ENCODE measurements at places on chromosomes 4 and X. TPM values are rescaled to one million over a fixed set of nuclear protein-coding genes. Genes with fewer than 3 reads are reported as not detected.

The GNRHR gene
- polyA plus RNA-seq, result 0.45 TPM

The MTNR1A gene
- not detected for polyA plus RNA-seq

The CPE gene
- polyA plus RNA-seq, result 3.8 TPM

DNA sequence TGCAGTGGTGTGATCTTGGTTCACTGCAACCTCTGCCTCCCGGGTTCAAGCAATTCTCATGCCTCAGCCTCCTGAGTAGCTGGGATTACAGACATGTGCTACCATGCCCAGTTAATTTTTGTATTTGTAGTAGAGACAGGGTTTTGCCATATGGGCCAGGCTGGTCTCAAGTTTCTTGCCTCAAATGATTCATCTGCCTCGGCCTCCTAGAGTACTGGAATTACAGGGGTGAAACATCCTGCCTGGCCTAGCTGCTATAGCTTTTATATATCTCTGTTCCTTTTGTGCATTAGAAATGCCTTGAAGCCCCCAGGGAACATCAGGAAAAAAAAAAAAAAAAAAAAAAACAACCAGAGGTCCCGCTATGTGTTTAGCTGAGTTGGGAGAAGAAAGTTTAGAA is 34.8 kb downstream of the UBE2K start:
- no peak for DNase-seq

DNA sequence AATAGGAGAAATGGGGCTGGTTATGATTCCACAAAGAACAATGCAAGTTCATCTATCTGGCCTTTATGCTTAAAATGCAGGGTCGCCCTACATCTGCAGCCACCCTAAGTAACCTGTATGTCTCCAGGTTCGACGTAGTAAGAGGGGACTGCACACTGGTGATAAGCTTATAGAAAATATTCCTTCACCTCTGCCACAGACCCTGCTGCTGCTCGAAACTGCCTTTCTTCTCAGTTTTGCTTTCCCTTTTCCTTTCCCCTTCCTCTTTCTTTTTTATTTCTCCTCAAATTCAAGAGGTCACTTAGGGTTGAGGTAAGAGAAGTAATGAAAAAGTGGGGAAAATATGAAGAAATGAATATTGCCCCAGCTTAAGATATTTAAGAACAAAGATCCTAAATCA is 123.5 kb downstream of the DCHS2 start:
- no peak for DNase-seq

The INPP4B gene
- polyA plus RNA-seq, result 66.4 TPM

- peak; percentile 38 for DNase-seq
Observed at GRCh38 chr4:56804551-56804950, 16.9 kb downstream of the SPINK2 start.

The BEX2 gene
- 6.5 TPM for polyA plus RNA-seq

DNA sequence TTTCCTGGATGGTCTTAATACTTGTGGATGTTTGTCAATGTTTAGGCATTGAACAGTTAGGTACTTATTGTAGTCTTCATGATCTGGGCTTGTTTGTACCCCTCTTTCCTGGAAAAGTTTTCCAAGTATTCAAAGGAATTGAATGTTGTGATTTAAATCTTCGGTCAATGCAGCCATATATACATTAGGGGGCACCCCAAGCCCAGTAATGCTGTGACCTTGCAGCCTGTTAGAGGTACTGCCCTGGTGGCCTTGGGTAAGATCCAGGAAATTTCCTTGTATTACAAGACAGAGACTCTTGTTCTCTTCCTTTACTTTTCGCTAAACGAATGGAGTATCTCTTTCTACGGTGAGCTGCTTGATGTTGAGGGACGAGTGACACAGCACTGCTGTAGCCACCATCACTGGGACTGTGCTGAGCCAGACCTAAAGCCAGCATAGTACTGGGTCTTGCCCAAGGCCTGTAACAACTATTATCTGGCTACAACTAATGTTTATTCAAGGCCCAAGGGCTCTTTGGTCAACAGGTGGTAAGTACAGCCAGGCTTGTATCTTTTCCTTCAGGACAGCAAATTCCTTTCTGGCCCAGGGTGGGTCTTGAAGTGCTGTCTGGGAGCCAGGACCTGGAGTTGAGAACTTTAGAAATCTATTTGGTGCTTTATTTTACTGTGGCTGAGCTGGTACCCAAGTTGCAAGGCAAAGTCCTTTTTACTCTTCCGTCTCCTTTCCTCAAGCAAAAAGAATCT is 118.3 kb upstream of the ATOH1 start:
- no peak for DNase-seq

- DNase-seq, result no peak
Observed at GRCh38 chrX:47380268-47380667, 9.9 kb downstream of the ZNF157 start.

The NAT8L gene
- polyA plus RNA-seq, result 0.01 TPM

The HPGDS gene
- polyA plus RNA-seq, result not detected

The MAGEA3 gene
- polyA plus RNA-seq, result not detected

GRCh38 chrX:105315248-105315647 is 94.8 kb upstream of the TEX13A start:
- no peak for DNase-seq

DNA sequence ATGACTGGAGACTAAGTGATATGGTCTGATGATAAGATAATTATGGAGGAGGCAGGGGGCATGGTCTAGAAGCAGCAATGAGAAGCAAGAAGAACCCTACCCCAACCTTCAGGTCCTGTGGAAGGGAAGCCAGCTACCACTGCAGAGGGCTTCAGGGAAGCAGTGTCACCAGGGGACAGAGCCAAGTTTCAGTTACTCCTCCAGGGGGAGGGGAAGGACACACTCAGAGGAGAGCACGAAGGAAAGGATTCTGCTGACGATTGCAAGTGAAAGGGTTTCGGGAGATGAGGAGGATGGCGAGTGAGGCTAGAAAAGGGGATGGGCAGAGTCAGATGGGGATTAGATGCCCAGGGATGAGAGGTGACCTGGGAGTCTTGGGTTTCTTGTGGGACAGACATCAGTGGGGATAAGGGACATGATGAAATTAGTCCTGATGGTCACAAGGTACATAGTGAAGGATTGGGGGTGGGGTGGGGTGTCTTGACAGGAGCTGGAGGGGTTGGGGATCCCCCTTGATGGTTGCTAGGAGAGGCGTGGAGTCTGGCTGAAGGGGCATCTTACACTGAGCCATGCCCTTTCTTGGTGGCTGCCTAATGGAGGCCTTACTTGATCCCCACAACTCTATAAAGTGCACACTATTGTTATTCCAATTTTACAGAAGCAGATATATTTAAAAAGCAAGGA is 45.4 kb downstream of the TIGD4 start:
- DNase-seq, result no peak

DNA sequence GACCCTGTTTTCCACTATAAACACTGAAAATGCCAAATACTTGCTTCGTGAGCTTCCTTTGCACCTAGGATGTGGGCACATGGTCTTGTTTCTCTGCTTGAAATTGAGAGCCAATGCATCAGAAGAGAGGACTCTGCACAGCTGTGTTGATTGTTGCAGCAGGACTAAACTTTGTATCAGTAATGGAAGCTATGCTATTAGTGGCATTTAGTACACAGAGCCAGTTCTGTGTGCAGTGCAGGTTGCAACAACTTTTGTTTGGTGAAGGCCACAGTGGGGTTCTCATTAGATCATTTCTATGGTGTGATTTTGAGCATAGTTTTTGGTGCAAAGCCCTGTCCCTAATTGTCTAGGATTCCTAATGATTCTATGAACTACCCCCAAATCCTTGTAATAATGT is 54.4 kb upstream of the ANKRD17 start:
- DNase-seq, result no peak

DNA sequence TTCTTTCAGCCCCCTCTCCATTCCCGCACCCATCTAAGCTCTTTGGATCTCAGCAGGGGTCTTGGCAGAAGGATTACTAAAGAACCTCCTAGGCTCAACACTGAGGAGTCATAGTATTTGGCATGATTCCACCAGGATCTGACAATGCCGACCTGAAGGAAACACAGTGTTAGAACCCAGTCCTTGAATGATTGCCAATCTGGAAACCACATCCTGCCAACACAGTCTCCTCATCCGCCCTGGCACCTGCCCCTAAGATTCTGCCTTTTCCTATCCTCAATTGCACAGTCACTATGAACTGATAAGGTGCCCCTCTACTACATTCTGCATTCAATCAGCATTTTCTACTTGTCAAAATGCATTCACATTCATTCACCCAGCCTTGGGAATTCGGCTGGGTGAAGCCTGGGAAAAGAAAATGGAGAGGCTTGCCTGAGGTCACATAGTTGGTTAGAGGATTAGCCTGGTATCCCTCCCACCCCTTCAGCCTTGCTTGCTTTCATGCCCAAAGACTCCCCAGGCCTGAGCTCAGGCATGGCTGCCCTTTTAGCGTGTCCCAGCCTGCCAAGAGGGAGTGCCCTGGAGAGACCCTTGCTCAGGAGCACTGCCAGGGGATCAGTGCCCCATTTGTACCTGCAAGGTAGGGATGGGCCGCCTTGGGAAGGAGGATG is 2.2 kb upstream of the CLDN2 start:
- DNase-seq, result peak; percentile 68

GRCh38 chrX:41558531-41558930 is 111.4 kb downstream of the NYX start:
- DNase-seq, result no peak

- DNase-seq, result no peak
Observed at GRCh38 chr4:111775556-111776297, 369.5 kb upstream of the FAM241A start.

DNA sequence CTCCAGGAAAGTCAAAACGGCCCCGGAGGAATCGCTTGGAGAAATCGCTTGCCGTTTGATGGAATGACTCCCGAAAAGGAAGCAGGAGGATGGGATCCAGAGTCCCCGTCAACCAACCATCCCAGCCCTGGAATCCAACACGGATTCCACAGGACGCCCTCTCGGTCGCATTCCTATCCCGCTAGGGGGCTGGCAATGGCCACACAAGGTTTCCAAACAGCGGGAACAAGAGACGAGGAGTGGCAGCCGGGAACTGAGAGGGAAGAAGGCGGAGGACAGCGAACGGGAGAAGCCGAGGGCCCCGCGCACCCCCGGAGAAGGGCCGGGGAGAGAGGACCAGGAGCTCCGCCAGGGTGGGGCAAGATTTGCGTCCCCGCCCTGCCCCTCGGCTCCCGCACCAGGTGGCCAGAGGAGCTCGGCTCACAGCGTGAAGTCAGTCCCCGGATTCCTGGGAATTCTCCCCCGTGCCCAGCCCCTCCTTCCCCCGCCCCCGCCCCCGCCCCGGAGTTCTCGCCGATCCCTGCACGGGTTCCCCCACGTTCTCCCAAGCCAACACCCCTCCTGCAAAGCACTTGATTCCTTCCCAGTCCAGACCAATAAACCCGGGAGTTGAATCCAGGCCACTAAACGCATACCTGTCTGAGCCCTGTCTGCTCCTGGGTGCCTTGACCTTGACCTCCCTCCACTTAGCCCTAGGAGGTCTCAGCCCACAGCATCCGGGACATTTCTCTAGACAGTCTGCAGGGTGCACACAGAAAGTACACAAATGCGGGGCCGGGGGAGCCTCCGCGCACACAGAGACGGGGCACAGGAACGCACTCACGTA is 1.4 kb downstream of the PDZD4 start:
- no peak for DNase-seq

The IL1RAPL1 gene
- 1.6 TPM for polyA plus RNA-seq

- DNase-seq, result no peak
Observed at GRCh38 chrX:65994519-65995506, 45.1 kb downstream of the VSIG4 start.

The PLAC1 gene
- polyA plus RNA-seq, result 13.7 TPM

DNA sequence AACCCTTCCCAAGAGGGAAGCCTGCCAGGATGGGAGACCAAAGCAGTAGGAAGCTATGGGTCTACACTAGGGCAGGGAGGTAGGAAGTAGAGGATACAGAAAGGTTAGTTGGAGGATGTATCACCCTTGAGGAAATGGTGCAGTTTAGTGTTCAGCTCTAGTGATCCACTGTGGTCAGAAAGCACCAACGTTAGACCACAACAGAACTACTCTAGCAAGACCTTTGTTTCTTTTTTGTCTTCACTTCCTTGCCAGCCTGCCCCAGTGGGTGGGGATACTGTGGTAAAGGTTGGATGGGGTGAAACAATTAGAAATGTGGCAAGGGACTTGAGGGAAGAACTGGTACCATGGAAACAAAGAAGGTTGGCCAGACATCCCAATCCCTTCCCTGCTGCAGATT is 83.3 kb downstream of the DDIT4L start:
- DNase-seq, result no peak

DNA sequence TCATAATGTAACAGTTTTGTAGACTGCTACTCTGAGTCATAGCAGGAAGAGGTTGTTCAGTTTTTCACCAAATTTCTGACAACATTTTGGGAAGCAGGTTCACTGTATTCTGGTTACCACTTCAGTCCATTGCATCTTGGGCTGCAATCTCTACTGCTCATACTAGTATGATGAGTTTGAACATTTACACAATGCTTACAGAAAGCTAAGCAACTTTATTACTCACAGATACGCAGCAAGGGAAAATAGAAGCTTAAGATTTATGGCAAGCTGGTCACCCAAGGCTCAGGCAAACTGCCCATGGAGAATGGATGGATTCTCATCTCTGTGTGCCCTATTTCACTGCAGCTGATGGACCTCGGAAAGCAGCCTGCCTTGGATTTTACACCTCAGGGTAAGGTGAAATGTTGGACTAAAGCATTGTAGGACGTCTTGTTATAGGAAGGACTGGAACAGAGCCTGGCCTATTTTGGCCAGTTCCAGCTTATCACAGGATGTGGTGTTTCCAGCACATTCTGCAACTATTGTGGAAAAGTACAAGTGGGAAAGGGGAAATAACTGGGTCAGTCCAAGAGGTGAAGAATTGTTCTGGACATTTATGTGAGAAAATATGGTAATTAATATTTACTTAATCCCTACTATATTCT is 887.1 kb upstream of the AGA start:
- DNase-seq, result no peak

The VEGFC gene
- 7.6 TPM for polyA plus RNA-seq

The CXCL10 gene
- 0.72 TPM for polyA plus RNA-seq

GRCh38 chr4:113952452-113953029 is 26.9 kb downstream of the ARSJ start:
- no peak for DNase-seq

The PCDH11X gene
- not detected for polyA plus RNA-seq

The PLS3 gene
- 457 TPM for polyA plus RNA-seq

GRCh38 chrX:19370061-19370460 is 26.3 kb downstream of the PDHA1 start:
- no peak for DNase-seq

- no peak for DNase-seq
Observed at GRCh38 chr4:17327591-17327990, 184.3 kb downstream of the QDPR start.

GRCh38 chr4:43325220-43325967 is 432.9 kb downstream of the GRXCR1 start:
- no peak for DNase-seq

DNA sequence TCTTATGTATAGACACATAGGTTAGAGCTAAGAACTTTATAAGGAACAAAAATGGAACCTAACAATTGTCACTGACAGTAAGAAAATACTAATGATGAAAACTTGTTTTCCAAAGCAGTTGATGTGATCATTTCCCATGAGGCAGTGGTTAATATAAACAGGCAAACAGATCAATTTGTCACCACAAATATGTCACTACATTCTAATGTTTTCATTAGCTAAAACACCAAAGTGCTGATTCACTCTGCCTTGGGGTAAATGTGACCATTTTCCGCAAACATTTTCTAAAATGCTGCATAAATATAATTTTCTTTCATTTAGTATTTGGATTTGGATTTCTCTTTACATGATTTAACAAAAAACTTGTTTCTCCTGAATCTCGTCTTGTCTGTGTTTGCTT is 408.9 kb upstream of the CTSO start:
- no peak for DNase-seq

- no peak for DNase-seq
Observed at GRCh38 chr4:40976343-40976742, 226.6 kb downstream of the NSUN7 start.

The SEC24D gene
- polyA plus RNA-seq, result 17.7 TPM
